ENCODE measurements at places on chromosomes 1 and 21.
A peak's percentile ranks its signal among the peaks of the same experiment; 100 is the strongest.

DNA sequence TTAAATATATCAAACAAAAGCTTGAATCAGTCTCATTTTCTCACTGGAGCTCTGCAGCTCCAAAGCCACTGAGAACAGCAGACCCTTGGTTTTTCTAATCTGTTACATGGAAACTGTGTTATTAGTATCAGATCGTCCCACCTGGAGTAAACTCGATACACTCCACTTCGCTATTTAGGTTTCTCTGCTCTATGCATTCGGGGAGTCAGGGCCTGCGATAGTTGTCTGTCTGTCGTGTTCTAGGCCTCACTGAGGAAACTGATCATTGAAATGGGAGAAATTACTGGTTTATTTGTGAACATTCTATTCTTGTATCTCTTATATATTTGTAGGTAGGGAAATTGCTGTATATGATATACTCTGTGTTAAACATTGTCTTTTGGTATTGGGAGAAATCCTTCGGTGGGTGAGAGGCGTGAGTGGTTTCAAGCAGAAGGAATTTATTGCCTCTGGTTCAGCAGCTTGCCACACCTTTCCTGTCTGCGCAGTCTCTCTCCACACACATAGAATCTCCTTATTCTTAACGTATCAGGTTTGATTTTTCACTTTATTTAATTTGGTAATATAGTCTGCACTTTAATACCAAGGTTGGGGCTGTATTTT is 8.5 kb downstream of the PRDM2 start:
- DNase-seq: no peak

- no peak for DNase-seq
Measured at GRCh38 chr1:170214117-170215032, 68.6 kb downstream of the NTMT2 start.

GRCh38 chr1:12475101-12475500 is 142.9 kb downstream of the DHRS3 start:
- no peak for DNase-seq

- DNase-seq: no peak
Measured at GRCh38 chr1:93042187-93043056, 36.7 kb upstream of the MTF2 start.

DNA sequence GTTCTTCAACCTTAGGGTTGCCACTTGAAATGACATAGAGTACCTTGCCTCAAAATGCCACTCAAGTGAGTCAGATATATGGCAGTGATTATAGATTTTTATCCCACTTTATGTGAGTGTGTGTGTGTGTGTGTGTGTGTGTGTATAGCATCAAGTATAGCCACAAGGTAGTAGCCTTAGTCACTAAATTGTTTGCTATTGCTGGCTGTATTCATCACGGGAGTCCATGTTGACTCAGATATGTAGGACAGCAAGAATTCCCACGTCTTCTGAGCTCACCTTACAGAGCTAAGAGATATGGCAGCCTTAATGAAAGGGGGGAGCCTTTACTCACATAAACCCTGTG is 9.3 kb downstream of the ETS2 start:
- no peak for DNase-seq

- peak; percentile 38 for DNase-seq
Measured at GRCh38 chr21:25708467-25709065, 26.1 kb downstream of the ATP5PF start.

DNA sequence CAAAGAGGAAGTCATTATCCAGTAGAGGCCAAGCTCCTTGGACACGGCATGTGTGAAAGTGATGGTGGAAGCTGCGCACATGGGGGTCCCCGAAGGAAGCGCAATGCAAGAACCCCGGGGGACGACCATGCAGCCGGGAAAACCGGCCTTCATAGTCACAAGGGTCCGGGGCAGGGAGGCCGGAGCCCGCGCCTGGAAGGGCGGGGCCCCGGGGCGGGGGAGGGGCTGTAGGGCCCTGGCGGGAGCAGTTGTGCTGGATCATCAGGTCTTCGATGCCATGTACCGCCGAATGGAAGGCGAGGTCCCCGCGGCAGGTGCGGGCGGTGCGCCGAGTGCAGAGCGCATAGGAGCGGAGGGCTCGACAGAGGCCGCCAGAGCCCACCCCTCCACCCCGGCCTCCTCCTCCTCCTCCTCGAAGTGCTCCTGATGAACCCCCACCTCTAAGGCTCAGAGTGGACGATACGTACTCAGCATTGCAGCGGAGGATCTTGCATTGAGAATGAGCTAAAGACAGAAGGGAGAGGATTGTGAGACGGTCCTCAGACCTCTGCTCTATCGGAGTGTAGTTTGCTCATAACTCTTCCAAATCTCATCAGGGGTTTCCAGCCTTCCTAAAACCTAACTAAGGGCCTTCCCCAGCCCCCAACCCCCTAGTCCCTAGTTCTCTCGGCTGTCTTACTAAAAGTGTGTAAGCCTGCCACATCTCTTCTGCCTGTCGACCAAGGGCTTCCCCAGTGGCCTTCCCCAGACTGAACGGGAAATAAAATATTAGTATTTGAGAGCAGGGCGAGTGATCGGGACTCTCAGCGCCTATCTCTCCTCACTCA is 2.1 kb downstream of the HJV start:
- no peak for DNase-seq

DNA sequence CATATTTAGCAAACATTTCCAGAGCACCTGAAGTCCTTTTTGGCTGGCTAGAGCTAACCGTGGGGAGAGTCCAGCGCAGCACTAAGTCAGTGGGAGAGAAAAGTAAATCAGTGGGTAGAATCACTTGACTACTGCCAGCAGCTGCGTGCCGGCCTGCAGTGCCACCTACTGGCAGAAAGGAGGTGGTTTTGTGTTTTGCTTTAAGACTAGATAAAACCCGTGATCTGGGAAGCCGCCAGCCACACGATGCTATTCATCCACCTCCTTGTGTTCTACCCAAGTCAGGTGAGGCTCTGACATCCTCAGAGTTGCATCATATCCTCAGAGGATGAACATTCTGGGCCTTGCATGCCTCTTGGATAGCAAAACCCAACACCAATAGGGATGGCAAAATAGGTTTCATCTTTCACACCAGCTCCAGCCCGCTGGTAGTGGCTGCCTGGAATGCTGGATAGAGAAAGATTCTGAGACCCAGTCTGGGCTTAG is 14.1 kb upstream of the HEYL start:
- peak; percentile 74 for DNase-seq

- DNase-seq: no peak
Measured at GRCh38 chr1:185807275-185807674, 73.1 kb downstream of the HMCN1 start.

- DNase-seq: no peak
Measured at GRCh38 chr1:204617256-204618147, 68.0 kb downstream of the LRRN2 start.

DNA sequence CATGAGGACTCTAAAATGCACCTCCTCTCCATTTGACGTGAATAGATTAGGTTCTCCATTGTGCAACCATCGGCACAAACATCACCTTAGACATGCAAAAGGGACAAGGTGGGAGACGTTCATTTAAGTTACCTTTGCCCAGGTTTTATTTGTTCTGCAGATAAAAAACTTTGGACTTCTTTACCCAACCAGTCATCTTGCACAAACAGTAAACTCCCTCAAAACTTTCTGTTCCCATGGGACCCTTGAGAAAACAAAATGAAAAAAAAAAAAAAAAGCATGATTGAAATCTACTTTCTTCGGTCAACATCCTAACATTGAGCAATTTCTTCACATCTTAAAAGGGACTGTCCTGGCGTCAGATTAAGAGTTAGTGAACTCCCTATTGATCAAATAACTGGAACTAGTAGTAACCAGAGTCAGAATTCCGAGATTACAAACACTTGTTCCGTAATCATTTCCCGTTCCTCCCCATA is 31.4 kb upstream of the PROX1 start:
- DNase-seq: no peak

DNA sequence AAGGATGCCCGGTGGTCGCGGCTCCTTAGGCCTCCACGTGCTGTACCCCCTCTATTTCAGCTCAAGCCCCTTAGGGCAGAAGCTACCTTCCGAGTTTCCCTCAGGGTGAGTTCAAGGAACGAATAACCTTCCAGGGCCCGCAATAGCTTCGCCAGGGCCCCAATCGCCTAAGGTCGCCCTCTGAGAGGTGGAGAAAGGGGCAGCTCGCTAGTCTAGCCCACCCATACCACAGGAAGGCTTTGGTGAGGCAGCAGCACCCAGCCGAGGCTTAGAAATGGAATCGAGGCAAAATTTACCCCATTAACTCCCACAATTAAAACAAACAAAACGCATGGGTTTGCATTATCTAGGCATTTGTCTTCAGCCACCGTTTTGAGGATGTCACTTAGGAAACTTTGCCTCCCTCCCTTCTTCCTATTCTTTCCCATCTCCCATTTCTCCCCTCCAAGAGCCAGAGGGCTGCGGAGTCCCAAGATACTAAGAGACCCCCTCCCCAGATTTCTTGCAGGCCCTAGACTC is 954 bp downstream of the WNT2B start:
- DNase-seq: no peak

- DNase-seq: no peak
Measured at GRCh38 chr1:247287460-247287859, 31.6 kb downstream of the VN1R5 start.

GRCh38 chr21:29155118-29155932 is 24.9 kb downstream of the MAP3K7CL start:
- no peak for DNase-seq

DNA sequence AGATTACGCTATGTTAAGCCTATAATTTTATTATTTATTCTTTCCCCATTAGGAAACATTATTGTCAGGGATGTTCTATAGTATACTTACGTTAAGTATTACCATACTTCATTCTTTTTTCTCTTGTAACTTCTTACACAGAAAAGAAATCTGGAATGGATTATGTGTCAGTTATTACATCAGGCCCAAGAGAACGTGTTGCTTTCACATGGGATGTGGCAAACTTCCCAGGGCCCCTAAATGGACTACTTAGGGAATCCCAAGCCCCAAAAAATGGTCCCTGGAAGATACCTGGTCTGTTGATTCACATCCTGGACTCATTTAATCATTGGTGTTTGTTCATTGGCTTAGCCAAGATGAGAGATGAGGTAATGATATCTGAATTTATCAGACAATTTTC is 249.8 kb downstream of the NRIP1 start:
- no peak for DNase-seq

- no peak for DNase-seq
Measured at GRCh38 chr21:42452401-42453223, 43.4 kb downstream of the RSPH1 start.

GRCh38 chr1:2405588-2406295 is 6.6 kb downstream of the PEX10 start:
- peak; percentile 47 for DNase-seq

GRCh38 chr1:207134581-207134980 is 30.5 kb downstream of the C4BPA start:
- DNase-seq: no peak

- DNase-seq: no peak
Measured at GRCh38 chr1:184409011-184409410, 22.2 kb downstream of the C1orf21 start.

DNA sequence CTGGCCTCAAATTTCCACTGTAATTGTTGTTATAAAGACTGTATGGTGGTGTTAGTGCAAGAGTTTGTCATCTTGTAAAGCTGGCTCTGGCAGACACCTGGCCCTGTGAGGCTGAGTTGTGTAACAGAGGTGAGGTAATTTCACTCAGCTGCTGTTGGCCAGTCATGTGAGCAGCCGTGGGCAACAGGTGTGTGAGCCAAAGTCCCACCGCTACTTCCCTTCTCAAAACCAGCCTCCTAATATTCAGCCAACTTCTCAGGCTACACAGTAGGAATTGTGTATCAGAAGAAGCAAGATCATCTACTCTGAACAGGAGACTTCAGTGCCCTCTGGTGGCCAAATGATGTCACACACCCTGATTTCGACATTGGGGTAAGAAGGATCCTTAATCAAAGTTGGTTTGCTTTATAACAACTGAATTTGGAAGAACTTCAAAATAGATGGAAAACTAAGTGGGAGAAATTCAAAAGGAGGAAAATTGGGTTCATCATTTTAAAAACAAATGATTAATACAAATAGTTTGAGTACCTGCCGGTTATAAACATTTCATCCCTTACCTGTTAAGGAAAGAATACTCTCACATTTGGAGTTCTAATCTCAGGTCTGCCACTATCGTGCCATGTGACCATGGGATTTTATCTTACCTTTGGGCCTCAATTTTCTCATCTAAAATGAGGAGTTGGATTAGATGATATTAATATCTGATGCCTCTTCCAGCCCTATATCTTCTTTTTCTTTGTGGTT is 2.6 kb upstream of the CREG1 start:
- DNase-seq: peak; percentile 54

DNA sequence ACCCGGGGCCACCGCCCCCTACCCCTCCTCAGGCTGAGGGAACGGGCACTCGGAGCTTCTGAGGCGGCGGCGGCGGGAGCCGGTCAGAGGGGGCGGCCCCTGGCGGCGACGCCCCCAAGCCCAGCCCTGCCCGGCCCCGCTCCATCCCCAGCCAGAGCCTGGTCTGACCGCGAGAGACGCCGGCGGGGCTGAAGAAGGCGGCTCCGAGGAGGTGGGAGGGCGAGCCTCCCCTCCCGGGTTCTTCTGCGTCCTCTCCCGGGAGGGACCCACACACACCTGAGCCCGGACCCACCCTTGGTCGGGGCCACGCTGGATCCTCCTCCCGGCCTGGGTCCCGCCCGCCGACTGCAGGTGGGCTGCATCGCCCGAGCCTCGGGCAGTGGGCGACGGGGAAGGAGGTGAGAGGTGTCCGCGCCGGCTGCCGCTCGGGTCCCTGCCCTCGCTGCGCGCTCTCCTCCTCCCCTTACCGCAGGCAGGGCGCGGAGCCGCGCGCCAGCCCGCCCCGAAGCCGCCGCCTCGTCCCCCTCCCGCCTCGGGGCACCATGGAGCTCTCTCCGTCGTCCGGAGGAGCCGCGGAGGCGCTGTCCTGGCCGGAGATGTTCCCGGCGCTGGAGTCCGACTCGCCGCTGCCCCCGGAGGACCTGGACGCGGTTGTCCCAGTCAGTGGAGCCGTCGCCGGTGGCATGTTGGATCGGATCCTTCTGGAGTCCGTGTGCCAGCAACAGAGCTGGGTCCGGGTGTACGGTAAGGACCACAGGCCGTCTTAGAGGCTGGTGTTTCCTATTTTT is at the start of gene RASAL2:
Gene RASAL2, plus strand, starts transcription at position 154 of the 788 bp plus-strand sequence. Its CDS starts 389 bp downstream, at position 543.
- peak; percentile 85 for DNase-seq

GRCh38 chr1:175708787-175709186 is 34.6 kb downstream of the TNR start:
- DNase-seq: peak; percentile 54

GRCh38 chr1:119714583-119714982 is 2.8 kb downstream of the PHGDH start:
- no peak for DNase-seq

- no peak for DNase-seq
Measured at GRCh38 chr1:110089561-110090275, 19.2 kb upstream of the ALX3 start.

- no peak for DNase-seq
Measured at GRCh38 chr1:31505911-31506497, 70.3 kb upstream of the TINAGL1 start.

DNA sequence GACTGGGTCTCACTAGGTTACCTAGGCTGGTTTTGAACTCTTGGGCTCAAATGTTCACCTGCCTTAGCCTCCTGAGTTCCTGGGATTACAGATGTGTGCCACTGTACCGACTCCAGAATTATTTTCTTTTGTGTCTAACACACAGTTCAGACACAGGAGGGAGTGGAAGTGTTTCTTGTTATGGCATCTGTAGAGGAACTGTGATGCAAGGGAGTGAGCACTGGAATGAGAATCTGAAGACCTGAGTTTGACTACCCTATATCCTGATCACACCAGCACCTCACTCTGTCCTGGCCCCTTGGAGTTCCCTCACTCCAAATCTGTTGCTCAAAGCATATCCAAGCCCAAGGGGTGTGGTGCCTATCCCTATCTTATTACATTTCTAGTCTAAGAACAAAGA is 15.2 kb downstream of the OPTC start:
- DNase-seq: no peak

Data from WERI-Rb-1 (cell line).